ENCODE measurements at places on chromosomes 16 and 17. TPM values are rescaled to one million over a fixed set of nuclear protein-coding genes. Genes with fewer than 3 reads are reported as not detected.

GRCh38 chr17:30848021-30848420 lies 16.3 kb downstream of the ATAD5 start:
- DNase-seq = no peak

DNA sequence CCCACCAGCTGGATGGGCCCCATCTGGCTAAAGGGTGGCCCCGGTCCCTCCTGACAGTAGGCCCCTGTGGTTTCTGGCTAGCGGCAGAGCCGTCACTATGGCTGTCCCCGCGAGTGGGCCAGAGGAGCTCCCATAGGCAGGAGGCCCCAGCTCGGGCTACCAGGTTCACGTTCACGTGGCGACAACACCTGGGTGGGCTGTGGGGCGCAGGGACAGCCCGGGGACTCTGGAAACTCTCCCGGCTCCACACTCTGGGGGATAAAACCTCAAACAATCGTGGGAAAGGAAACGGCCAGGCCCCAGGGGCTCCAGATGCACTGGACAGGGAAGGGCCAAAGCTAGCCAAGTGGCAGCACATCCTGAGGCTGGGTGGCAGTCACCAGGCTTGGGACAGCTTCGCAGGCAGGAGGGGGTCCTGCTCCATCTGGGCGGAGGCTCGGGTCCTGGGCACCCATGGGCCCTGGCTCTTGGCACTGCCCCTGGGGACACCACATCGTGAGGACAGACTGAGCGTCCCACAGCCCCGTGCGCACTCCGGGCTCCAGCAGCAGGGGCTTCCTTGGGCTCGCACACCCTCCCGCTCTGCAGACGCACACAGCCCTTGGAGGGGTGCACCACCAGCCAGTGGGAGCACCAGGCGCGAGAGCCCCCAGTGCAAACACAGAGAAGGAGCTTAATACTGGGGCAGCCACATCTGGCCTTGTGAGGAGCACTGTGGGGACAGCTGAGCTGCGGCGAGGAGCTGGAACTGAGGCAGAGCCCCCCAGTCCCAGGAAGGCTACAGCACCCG lies 4.4 kb downstream of the RNF166 start:
- no peak for DNase-seq

- no peak for DNase-seq
Measured at GRCh38 chr17:35038453-35038852, 25.1 kb downstream of the RFFL start.

GRCh38 chr16:82752172-82752571 lies 125.4 kb downstream of the CDH13 start:
- DNase-seq = no peak

- no peak for DNase-seq
Measured at GRCh38 chr16:27993587-27993986, 69.9 kb downstream of the GSG1L start.

- peak; percentile 74 for DNase-seq
Measured at GRCh38 chr17:7191571-7192270, 12.6 kb upstream of the ASGR1 start.

- DNase-seq = peak; percentile 45
Measured at GRCh38 chr16:63623551-63624039, 1498.3 kb downstream of the CDH11 start.

- no peak for DNase-seq
Measured at GRCh38 chr17:4407851-4408250, 25.9 kb upstream of the SPNS3 start.

ADAP2 gene
- total RNA-seq = 0.05 TPM

KRTAP4-4 gene
- not detected for total RNA-seq
